ENCODE measurements at places on chromosomes 16 and 17.

GRCh38 chr16:77063676-77064016 lies 127.3 kb upstream of the MON1B start:
- no peak for DNase-seq

DNA sequence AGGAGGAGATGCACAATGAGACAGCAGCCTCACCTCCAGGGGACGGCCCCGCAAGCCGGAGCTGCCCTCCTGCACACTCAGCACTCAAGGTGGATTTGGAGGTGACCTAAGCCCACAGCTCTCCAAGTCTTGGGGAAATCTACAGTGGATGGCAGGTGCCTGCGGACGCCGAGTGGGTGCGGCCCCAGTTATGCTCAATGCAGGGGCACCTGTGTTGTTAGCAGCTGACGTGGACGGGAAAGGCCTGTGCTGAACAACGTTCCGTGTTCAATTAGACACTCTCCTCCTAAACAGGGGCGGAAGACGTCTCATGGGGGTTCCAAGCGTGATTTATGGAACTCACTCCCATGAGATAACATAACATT lies 22.0 kb upstream of the METRNL start:
- DNase-seq, result peak; percentile 23

DNA sequence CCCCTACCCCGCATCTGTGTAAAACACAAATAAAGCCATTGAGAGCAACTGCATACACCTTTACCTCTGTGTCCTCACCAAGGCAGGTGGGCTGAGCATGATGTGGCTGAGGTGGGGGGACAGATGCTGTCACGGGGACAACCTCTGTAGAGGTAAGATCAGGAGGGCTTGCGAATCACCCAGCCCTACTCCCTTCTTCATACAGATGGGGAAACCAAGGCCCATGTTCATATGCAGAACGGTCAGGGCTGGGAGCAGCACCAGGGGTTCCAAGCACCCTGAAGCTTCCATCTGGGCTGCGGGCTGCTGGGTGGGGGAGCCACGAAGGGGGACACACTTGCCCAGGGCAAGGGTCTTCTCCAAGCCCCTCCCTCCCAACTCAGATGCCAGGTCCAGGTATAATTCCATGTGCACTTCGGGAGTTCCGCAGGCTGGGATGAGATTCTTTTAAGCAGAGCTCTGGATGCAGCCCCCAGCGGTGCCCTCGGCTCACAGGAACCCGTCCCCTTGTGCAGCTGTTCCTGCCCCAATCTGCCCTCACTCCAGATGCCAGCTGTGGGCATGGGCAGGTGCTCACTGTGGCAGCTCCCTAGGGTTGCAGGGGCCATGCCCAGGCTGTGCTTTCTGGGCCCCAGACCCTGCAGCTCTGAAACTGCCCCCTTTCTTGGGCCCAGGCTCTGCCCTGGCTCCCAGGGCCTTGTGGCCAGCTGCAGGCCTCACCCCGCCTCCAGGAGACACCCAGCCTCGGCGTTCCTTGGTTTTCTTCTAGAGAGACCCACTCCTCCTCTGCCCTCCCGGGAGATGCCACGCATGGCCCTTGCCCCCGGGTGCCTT lies 9.6 kb downstream of the CTRB1 start:
- DNase-seq, result no peak

- DNase-seq, result no peak
Measured at GRCh38 chr17:77651988-77652387, 306.5 kb upstream of the TNRC6C start.

- DNase-seq, result no peak
Measured at GRCh38 chr16:66020642-66021041, 345.8 kb upstream of the CDH5 start.

GRCh38 chr16:83996481-83997252 lies 28.6 kb downstream of the NECAB2 start:
- no peak for DNase-seq

DNA sequence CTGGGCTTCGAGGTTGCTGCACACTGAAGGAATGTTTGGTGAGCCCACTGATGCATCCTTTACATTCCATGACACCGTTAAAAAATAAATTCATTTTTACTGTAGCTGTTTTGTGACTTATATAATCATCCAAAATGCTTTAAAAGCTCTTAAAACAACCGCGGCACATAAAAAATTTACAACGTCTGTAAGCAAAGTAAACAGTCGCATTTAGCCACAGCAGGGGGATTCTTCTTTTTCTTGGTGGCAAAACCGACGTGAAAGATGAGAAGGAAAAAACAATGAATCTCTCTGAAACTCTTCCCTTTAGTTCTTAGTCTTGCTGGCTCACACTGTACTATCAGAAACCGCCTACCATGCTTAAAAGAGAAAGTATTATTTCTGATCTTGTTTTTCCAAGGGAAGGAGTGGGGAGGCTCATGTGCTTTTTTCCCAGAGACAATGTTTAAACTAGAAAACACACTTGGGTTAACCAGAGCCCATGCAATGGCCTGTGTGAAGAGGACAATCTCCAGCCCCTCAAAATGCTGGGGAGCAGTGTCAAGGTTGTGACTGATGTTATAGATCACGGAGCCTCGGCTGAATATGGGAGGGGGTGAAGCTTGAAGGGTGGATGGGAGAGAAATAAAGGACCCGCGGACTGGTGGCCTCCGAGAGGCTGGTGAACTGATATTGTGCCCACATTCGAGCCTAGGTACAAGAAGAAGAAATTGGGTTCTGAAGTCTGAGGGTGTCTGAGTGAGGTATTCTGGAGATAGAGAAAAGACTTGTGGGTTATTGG lies 91.1 kb downstream of the IRF8 start:
- DNase-seq, result no peak

DNA sequence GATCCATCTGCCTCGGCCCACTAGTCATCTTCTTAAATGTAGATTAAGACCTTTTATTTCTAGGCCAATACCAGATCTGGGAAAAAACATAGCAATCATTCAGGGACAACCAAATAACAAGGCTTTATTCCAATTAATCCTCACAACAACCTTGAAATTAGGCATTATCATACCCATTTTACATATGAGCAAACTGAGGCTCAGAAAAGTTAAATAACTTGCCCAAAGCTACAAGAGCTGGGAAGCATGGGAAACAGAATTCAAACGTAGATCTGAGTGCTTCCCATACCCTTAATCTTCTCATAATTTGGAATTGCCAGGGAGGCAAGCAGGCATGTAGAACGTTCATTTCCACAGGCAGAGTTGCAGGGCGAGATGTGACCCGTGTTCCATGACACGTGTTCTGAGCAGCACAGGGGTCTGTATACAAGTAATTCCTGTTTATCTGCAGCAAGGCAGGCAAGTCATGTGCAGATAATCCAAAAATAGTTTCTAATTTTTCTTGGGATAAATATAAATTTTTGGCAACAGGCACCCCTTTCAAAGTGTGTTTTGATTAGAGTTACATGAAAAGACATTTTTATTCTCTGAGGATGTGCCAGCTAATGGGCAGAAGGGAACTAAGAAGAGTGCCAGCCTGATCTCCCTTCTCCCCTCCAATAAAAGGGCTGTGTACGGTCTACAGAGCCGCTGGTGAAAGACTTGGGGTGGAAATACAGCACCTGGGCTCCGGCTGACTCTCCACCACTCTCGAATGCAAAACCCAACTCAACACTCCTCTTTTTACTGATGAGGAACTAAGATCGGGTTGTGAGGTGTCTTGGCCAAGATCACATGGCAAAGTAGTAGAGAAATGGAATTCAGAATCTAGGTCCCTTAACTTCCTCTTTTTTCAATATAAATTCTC lies 27.7 kb upstream of the MYOCD start:
- DNase-seq, result no peak

- no peak for DNase-seq
Measured at GRCh38 chr17:4583782-4584100, 588 bp upstream of the SMTNL2 start.

GRCh38 chr16:77871932-77872331 lies 83.6 kb downstream of the VAT1L start:
- DNase-seq, result no peak

- no peak for DNase-seq
Measured at GRCh38 chr17:46832331-46832821, 13.9 kb upstream of the WNT3 start.

GRCh38 chr17:3818786-3819185 lies 17.8 kb upstream of the ITGAE start:
- DNase-seq, result no peak

GRCh38 chr17:77681861-77682260 lies 276.6 kb upstream of the TNRC6C start:
- DNase-seq, result peak; percentile 43

Measured in Peyer's patch (tissue), 4 donors.